ENCODE measurements at places on chromosomes 2 and 18. TPM values are rescaled to one million over a fixed set of nuclear protein-coding genes. Genes with fewer than 3 reads are reported as not detected.
A peak's percentile ranks its signal among the peaks of the same experiment; 100 is the strongest.

DNA sequence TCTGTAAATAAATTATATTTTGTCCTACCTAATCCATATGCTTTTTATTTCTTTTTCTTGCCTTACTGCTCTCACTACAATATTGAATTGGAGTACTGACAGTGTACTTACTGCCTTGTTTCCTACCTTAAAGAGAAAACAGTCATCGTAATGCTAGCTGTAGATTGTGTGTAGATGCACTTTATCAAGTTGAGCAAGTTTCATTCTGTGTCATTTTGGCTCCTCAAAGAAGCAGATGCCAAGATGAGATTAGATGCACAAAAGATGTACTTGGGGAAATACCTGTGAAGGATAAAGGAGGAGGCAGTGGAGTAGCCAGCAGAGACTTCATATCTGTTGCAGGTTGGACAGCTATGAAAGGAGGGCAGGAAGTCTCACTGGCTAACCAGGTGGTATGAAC is 145.5 kb downstream of the FTCDNL1 start:
- DNase-seq = no peak

GRCh38 chr18:7062811-7063210 is 54.8 kb downstream of the LAMA1 start:
- no peak for DNase-seq

OTX1 gene
- total RNA-seq = not detected

- DNase-seq = no peak
Measured at GRCh38 chr2:149400997-149401396, 70.6 kb downstream of the LYPD6 start.

- DNase-seq = no peak
Measured at GRCh38 chr2:172639823-172640222, 83.9 kb downstream of the PDK1 start.

DNA sequence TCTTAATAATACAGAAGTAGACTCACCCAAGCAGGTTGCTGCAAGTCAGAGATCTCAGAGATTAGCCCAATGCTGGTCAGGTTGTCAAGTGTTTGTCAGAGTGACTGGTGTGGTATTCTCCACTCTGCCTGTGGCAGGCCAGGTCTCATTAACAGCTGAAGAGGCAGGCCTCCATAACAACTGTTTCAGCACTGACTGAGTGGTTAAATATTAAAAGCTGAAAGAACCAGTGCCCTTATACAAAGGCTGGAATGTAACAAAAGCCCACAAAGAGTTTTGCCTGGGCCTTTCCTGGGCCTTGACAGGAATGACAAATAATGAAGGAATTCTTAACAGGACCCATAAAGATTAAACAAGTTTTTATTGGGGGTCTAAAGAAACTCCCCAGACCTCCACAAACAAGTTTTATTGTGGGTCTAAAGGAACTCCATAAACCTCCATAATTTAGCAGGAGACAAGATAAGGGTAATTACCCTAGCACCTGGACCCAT is 26.8 kb downstream of the SULT1C2 start:
- DNase-seq = peak; percentile 18

MC2R gene
- not detected for total RNA-seq

GRCh38 chr18:62109676-62110075 is 77.2 kb downstream of the PIGN start:
- DNase-seq = no peak

C2orf92 gene
- total RNA-seq = 11.2 TPM

DNA sequence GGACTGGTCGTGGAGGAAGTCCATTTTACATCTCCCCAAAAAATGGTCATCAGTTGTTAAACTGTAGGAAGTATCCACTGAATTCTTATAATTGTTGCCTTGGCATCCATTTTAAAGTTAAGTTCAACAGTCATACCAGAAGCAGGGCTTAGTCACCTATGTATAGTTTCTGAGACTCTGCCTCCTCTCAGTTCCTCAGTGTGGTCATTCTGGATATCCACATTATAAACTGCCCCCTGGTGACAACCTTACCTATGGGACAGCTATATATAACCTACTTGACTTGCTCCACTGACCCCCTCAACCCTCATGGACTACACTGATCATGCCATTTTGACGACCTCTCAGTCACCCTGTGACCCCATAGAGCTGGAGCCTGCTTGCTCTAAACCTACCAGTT is 617.0 kb downstream of the LRP1B start:
- no peak for DNase-seq

DNA sequence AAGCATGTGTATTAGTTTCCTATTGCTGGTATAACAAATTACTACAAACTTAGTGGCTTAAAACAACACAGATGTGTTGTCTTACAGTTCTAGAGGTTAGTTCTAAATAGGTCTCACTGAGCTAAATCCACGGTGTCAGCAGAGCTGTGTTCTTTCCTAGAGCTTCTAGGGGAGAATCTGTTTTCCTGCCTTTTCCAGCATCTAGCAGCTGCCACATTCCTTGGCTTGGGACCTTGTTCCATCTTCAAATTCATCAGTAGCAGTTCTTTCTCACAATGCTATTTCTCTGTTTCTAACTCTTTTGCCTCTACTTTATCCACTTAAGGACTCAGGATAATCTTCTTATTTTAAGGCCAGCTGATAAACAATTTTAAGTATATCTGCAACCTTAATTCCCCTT is 32.2 kb upstream of the CREB1 start:
- no peak for DNase-seq

DNA sequence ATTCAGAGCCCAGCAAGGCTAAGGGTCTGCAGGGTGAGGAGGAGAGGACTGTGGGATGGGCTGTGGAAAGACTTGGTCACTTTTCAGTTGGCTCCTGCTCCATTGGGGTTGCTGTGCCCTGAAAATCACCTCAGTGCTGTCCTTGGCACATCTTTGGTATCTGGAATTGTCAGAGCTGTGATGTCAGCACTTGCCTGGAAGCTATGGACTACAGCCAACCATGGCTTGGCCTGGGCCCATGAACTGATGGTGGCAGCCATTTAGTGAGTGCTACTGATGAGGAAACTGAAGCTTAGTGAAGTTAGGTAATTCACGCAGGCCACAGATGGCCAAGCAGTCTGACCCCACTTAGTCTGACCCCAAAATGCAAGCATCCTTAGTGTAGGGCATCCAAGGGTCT is 121.8 kb upstream of the SERPINE2 start:
- no peak for DNase-seq

GRCh38 chr2:146986161-146986560 is 858.7 kb upstream of the ACVR2A start:
- DNase-seq = peak; percentile 26

GRCh38 chr18:54690198-54690597 is 99.2 kb downstream of the DYNAP start:
- DNase-seq = no peak

DNA sequence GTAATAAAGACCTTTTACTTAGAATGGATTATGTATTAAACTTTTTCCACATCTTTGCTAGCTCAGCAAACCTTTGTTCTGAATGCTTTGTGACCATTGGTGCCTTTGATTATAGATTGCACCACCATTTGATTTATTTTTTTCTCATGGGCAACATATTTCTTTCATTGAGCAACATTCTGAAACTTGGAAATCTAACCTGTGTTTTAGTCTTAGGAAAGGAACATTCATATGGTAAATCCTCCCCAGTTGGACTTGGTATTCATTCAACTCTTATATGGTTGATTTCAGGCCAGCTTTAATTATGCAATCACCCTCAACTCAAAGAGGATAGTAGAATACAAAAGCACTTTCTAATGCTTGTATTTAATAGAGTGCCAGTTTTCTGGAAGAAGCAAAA is 1077.9 kb upstream of the ZEB2 start:
- no peak for DNase-seq

NCL gene
- total RNA-seq = 128 TPM

HDLBP gene
- 588 TPM for total RNA-seq

GRCh38 chr2:237888389-237888788 is 29.0 kb downstream of the RAMP1 start:
- DNase-seq = no peak

- no peak for DNase-seq
Measured at GRCh38 chr2:23636426-23636825, 251.4 kb downstream of the KLHL29 start.

EHBP1 gene
- total RNA-seq = 145 TPM

- DNase-seq = no peak
Measured at GRCh38 chr2:239800785-239801386, 224.3 kb downstream of the NDUFA10 start.

DNA sequence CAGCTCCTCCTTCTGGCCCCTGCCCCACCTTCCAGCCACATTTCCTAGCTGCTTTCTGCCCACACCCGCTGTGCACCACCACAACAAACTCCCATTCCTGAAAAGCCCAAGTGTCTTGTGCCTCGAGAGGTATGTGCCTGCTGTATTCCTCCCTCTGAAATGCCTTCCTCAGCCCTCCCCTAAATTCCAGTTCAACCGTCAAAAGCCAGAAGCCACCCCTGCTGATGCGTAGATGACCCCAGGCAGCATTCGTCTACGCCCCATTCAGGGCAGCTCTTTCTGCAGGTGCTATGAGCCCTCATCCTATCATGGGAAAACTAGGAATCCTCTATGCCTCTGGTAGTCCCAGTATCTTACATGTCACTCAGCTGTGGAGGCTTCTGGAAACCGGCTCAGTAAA is 71.7 kb downstream of the DNMT3A start:
- DNase-seq = no peak

- DNase-seq = no peak
Measured at GRCh38 chr2:24521975-24522639, 31.1 kb downstream of the NCOA1 start.

DNA sequence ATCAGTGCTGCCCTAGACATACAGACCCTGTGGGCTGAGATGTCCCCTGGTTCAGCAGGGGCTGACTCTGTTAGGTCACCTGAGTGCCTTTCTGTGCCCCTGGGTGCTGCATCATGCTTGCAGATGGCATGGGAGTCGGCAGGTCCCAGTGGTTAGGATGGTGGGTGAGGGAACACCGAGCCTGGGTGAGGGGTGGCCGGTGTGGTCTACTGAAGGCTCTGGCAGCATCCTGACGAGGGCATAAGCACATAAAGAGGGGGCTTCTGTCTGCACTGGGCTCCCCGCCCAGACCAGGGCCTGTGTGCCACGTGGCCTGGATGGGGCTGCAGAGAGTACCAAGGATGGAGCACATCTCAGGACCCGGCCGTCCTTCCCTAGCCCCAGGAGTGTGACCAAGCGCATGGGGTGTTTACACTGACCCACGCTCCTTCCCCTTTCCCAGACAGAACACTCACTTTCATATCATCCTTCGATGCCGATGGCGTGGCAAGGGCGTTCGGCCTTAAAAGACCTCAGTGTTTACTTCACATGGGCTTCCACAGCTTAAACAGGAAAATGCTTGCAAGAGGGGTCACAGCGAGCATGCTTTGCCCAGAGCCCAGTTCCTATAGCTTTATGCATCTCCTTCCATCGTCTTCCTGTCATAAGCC is 115.1 kb downstream of the STPG4 start:
- DNase-seq = no peak

ALLC gene
- 0.16 TPM for total RNA-seq

RAB6C gene
- total RNA-seq = 0.11 TPM

- peak; percentile 98 for DNase-seq
Measured at GRCh38 chr2:85772019-85772745, 18.4 kb downstream of the ATOH8 start.

GRCh38 chr2:138493334-138493733 is 8.2 kb upstream of the SPOPL start:
- no peak for DNase-seq

KATNAL2 gene
- total RNA-seq = 4.4 TPM

Measured in urinary bladder (tissue), 4 donors.